ENCODE measurements at places on chromosomes 7 and 10.

- DNase-seq, result no peak
Observed at GRCh38 chr10:612696-613095, 76.8 kb downstream of the DIP2C start.

DNA sequence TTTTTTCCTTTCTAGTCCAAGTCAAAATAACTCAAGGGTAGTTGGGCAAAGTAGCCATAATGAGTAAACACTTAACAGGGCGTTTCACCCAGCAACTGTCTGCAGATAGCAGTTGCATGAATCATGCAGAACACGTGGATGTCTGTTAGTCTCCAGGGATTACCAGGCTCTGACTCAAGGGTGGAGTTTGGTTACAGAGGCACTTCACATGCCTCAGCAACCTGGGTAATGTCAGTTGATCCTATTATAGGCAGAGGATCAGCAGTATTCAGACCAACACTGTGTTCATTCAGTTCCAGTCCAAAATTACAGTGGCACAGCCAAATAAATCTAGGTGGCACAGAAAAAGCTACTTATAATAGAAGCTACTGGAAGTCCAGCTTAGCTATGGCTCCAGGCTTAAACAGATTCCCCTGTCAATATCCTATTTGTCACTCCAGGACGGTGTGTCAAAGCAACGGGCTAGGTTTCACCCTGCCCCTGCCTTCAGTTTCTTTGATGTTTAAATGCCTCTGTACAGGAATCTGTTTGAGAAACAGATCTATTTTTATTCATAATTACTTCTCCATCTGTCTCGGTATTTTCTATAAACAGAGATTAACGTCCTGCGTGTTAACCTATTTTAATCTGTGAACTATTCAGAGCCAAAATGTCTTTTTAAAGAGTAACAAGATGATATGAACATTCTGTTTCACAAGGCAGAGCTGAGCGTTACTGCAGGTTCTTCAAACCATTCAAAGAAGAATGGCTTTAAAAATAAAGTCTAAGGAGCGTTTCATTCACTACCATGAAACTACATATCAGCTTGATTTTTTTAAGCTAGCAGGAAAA, 162.6 kb upstream of the AKR1E2 start:
- DNase-seq, result no peak

- DNase-seq, result no peak
Observed at GRCh38 chr7:136956232-136956631, 87.8 kb downstream of the CHRM2 start.

DNA sequence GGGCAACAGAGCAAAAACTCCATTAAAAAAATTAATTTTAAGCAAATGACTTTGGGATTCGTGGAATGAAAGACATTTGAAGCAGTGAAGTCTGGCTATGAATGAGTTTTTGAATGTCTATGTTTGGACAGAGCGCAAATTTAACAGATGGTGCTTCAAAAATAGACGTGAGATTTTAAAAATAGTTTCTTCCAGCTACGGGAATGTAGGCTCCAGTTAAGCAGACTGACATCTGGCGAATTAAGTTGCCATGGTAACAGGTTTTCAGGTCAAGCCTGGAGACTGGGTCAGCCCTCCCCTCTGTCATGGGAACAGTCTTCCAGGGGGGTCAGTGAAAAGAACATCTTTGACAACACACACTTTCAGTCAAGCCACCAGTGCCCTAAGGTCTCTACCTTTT, 62.0 kb downstream of the MYOF start:
- peak; percentile 72 for DNase-seq

DNA sequence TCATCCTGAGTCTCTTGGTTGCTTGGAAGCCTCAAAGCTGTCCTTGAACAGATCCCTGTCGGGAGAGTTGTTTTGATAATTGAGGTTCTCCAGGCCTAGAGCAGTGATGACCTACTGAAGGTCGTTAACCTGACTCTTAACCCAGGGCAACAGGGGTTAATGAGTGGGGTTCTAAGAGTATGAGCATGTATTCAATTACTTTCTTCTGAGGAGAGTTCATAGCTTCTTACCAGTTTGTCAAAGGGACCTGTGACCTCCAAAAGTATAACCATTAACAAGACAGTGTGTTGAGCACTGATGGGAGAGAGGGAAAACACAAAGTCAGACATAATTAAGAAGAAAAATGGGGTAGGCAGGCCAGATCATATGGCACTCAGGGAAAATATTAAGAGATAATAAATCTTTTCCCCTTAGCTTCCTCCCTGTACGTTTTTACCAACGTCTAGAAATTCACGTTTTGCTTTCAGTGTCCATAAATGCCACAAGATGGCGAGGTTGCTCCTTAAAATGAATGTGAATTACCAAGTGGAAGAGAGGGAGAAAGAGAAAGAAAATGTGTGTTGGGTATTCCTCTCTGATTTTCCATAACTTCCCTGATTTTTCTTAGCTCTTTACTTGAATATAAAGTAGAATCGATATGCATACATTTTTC, 97.6 kb downstream of the SUGCT start:
- DNase-seq, result no peak

DNA sequence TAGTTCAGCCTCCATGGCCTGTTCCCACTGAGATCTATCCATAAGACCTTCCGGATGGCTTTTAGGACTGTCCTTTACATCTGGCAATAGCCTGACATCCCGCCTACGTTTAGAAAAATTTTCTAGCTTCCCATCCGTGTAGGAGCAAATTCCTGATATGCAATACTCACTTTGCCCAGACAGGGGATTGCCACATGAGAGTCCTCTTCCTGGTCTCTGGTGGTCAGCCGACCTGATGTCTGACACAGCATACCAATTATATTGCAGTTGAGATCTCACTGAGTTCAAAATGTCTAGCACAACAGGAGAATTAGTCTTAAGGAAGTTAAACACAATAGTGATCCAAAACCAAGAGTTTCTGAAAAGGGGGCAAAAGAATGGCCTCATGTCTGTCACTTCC, 9.4 kb upstream of the ETV1 start:
- DNase-seq, result no peak

DNA sequence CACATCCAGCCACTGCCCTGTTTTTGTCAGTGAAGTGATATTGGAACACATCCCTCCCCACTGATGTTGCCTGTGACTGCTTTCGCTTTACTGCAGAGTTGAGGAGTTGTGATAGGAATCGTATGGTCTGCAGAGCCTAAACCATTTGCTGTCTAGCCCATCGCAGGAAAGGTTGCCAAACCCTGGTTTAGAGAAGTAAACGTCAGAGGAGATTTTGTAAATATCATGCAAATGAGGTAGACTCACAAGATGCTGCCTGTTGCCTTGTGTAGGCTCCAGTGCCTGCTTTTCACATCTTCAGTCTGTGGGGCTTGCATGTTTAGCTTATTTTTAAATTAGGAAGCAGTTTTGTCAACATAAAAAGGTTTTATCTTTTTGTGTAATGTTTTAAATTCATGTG, 107.1 kb downstream of the TRRAP start:
- no peak for DNase-seq

DNA sequence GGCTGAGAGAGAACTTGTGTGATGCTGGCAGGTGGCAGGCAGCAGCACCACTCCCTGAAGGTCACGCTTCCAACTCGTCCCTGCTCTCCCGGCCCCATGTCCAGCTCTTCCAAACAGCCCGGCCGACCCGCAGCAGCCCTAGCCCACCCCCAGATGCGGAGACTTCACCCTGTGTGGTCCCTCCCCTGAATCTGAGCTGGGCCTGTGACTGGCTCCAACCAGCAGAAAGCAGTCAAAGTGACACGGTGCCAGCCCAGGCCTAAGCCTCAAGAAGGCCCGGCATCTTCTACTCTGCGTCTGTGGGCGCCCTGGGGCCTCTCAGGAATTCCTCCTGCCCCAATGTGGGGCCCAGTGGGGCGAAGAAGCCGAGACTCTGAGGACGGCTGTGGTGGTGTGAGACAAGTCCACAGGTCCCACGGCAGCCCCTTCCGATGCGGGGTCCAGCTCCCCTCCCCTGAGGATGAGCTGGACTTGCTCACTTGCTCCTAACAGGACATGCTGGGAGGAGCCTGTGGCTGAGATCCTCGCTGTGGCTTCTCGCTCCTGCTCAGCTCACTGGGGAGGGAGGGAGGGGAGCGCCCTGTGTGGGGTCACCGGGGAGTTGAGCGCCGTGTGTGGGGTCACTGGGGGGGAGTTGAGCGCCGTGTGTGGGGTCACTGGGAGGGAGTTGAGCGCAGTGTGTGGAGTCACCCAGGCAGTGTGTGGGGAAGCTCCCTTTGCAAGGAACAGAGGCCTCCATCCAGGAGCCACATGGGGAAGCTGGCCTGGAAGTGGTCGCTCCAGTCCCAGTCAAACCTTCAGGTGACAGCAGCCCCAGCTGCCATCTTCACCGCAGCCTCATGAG, 9.5 kb downstream of the STK32C start:
- no peak for DNase-seq

DNA sequence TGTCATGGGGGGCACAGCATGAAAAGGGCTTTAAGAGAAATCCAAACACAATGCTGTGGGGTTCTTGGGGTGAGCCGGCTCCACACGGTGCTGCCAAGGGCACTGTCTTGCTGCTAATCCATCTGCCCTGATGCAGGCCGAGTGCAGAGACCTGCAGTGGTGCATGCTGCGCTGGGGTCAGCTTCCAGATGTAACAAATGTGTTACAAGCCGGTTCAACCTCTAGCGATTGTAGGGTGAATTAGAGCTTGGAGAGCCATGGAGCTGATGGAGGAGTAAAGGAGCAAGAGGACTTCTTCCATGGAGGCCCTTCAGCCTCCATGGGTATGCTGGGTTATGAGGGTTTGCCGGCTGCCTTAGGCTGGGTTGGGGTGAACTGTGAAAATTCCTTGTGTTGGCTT, 402.3 kb downstream of the TYW1 start:
- no peak for DNase-seq

DNA sequence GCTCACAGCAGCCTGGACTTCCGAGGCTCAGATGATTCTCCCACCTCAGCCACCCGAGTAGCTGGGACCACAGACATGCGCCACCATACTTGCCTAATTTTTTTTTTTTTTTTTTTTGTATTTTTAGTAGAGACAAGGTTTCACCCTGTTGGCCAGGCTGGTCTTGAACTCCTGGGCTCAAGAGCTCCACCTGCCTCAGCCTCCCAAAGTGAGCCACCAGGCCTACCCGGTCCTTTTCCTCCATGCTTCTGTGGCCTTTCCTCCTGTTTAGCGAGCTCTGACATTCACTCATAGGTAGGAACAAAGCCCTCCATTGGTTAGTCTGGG, 50.1 kb upstream of the SRPK2 start:
- DNase-seq, result no peak

GRCh38 chr10:77510695-77511094, 126.9 kb downstream of the KCNMA1 start:
- no peak for DNase-seq

DNA sequence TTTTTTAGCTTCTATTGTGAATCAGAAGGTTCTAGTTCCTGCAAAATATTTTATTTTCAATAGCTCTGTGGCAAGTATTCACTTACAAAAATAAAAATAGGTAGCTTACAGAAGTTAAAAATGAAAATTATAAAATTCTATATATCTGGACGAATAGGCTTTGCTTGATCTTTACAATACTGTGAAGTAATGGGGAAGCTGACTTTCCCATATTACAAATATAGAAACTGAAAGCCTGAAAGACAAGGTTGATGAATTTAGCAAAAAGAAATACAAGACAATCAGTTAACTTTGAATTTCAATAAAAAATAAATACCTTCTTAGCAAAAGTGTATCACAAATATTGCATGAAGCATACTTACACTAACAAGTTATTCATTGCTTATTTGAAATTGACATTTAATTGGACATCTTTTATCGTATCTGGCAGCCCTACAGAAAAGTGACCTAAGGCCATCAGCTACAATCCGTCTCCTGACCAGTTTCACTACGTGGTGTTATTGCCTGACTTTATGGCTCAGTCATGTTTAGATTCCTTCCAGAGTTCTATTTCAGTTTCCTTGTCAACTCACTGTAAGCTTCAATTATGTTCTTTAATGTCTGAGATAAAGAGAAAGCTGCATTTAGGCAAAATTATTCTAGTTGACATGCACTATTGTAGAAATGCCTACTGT, 310.5 kb upstream of the HGF start:
- DNase-seq, result no peak

GRCh38 chr7:75861636-75862035, 17.2 kb upstream of the RHBDD2 start:
- DNase-seq, result no peak

GRCh38 chr7:140672382-140673062, at the start of gene ADCK2:
ADCK2 (plus strand) TSS chr7:140672945; CDS start chr7:140673331, 386 bp downstream.
- peak; percentile 59 for DNase-seq

DNA sequence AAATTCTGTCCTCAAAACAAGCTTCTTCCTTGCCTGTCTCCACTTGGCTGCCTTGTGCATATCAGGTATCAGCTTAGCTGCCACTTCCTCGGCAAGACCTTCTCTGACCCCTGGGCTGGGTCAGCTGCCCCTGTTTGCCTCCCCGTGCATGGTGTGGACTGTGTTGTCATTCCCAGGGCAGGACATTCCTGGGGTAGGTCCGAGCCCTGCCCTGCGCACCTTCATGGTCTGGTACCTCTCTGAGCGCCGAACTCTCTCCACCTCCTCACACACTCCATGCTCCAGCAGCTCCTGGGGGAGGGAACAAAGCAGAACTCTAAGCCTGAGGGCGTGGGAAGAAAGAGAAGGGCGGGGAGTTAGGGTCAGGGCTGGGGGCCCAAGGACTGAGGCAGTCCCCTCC, 3.8 kb downstream of the POLM start:
- no peak for DNase-seq

GRCh38 chr7:99099499-99100077, 44.3 kb downstream of the SMURF1 start:
- DNase-seq, result no peak

- DNase-seq, result no peak
Observed at GRCh38 chr10:125482108-125482507, 200.9 kb downstream of the TEX36 start.

DNA sequence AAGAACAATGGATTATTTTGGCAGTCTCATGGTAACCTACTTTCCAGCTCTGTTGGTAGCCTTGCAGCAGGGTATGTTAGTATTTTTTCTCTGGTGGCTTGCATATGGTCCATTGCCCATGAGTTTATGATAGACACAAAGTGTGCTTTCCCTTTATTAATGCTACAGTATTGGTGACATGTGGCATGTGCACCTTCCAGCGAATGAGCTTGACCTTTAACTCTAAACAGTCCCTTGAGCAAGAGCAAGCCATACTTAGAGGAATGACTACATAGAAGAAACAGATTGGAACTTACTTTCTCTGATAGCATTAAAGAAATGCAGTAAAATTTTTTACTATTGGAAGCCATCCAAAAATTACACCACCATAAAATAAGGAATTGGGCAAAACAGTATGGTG, 73.9 kb downstream of the VTI1A start:
- DNase-seq, result no peak

- DNase-seq, result no peak
Observed at GRCh38 chr7:117270371-117270770, 52.5 kb downstream of the WNT2 start.

DNA sequence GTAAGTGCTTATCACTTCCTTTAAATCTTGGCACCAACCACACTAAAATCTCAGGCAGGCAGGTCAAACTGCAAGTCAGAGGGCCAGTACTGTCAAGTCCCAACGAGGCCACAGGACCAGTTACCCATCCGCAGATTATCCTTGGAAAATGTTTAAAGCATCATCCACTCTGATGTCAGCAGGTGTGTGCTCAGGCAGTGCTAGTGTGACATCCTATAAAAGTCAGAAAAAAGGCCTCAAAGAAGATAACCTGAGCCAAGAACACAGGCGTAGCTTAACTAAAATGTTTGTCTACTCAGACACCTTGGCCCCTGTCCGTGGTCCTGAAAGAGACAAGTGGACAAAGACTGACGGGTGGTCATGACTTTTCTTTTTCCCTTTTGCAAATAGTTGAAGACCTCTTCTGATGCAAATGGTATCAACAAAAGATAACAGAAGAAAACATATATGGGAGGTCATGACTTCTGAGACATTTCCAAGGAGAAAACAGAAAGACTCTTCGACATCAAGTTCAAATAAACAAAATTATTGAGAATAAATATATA, 309.3 kb downstream of the KCNMA1 start:
- peak; percentile 59 for DNase-seq
